ENCODE measurements at places on chromosomes 1 and 21. TPM values are rescaled to one million over a fixed set of nuclear protein-coding genes. Genes with fewer than 3 reads are reported as not detected.

HSD11B1 gene
- 0.10 TPM for total RNA-seq

PERM1 gene
- 0.10 TPM for total RNA-seq

SRSF11 gene
- total RNA-seq: 258 TPM

HPCA gene
- not detected for total RNA-seq

PLD5 gene
- total RNA-seq: under 0.01 TPM

CHI3L2 gene
- total RNA-seq: 12.9 TPM

NOS1AP gene
- under 0.01 TPM for total RNA-seq

DIO1 gene
- 0.21 TPM for total RNA-seq

LAD1 gene
- not detected for total RNA-seq

SLC30A2 gene
- total RNA-seq: not detected

LGR6 gene
- total RNA-seq: 1.3 TPM

C2CD4D gene
- 0.21 TPM for total RNA-seq

RASSF5 gene
- total RNA-seq: 209 TPM

SHISAL2A gene
- 13.1 TPM for total RNA-seq

CD48 gene
- total RNA-seq: 996 TPM

PAPPA2 gene
- 0.10 TPM for total RNA-seq

CA6 gene
- total RNA-seq: 0.63 TPM

A3GALT2 gene
- total RNA-seq: not detected

CELA3B gene
- not detected for total RNA-seq

TMEM52 gene
- total RNA-seq: 0.31 TPM

GJA5 gene
- total RNA-seq: under 0.01 TPM

LAMB3 gene
- 12.4 TPM for total RNA-seq

FHAD1 gene
- 0.10 TPM for total RNA-seq

SAMD13 gene
- 0.31 TPM for total RNA-seq

RSPO1 gene
- not detected for total RNA-seq

CHD5 gene
- under 0.01 TPM for total RNA-seq

SLC22A15 gene
- total RNA-seq: 6.4 TPM

CELA2B gene
- not detected for total RNA-seq

AADACL4 gene
- not detected for total RNA-seq

NEGR1 gene
- 0.31 TPM for total RNA-seq

PALMD gene
- total RNA-seq: not detected

C1orf87 gene
- not detected for total RNA-seq

NEK7 gene
- 29.6 TPM for total RNA-seq

NAV1 gene
- 1.5 TPM for total RNA-seq

CACNA1S gene
- not detected for total RNA-seq

CNN3 gene
- 4.6 TPM for total RNA-seq

TNNT2 gene
- total RNA-seq: 0.10 TPM

CXADR gene
- total RNA-seq: 0.42 TPM

LRRC7 gene
- total RNA-seq: 1.7 TPM

BARHL2 gene
- total RNA-seq: not detected

KRTAP11-1 gene
- not detected for total RNA-seq

ZNF683 gene
- 1.8 TPM for total RNA-seq

KCNK2 gene
- 0.10 TPM for total RNA-seq

LDLRAD1 gene
- not detected for total RNA-seq

ATP1A4 gene
- under 0.01 TPM for total RNA-seq

SMCP gene
- total RNA-seq: not detected

S100A1 gene
- total RNA-seq: not detected

HSD3B1 gene
- total RNA-seq: not detected

RPRD2 gene
- 34.1 TPM for total RNA-seq

SPRR4 gene
- total RNA-seq: not detected

ACKR1 gene
- not detected for total RNA-seq

SPRR2F gene
- total RNA-seq: not detected

RRP15 gene
- 13.2 TPM for total RNA-seq

TSPAN1 gene
- not detected for total RNA-seq

PGLYRP4 gene
- total RNA-seq: not detected
